EL (cell line): ENCODE measurements at places on chromosomes 3 and 15.

GRCh38 chr15:99283717-99284116, 32.4 kb downstream of the LRRC28 start:
- DNase-seq, result no peak

DNA sequence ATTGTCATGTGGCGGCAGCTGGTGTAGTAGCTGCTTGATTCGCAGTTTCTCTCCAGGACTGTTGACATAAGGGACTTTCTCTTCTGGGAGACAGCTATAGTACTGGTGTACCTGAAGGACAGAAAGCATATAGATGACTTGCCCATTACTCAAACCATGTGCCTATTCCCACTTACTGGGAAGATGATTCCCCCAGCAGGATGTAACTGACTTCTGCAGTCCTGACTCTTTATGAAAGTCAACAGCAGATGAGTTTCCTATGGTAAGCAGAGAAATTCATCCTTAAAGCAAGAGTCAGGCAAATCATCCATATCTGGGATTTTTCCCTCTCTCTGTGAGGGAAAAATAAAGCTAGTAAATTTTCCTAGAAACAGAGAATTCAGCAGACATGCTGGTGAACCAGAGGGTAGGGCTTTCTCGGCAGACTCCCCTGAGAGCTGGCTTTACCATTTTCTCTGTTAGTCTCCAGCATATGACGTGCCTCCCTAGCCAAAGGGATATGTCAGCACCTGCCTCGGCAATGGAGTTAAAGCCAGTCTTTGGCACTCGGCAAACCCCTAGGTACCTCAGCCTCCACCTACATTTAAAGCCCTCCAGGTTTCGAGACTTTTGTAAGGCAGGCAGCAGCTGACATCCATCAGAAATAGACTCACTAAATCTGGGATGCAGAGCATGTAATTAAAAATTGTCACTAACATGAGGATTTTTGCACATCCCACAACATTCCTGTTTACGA, 62.1 kb downstream of the PRICKLE2 start:
- DNase-seq, result no peak

- no peak for DNase-seq
Measured at GRCh38 chr3:25566358-25566920, 98.3 kb downstream of the TOP2B start.

- DNase-seq, result no peak
Measured at GRCh38 chr3:15262021-15262420, 56.0 kb downstream of the CAPN7 start.
